NCI-H187 (cell line): ENCODE measurements at places on chromosomes 7 and 10.

DNA sequence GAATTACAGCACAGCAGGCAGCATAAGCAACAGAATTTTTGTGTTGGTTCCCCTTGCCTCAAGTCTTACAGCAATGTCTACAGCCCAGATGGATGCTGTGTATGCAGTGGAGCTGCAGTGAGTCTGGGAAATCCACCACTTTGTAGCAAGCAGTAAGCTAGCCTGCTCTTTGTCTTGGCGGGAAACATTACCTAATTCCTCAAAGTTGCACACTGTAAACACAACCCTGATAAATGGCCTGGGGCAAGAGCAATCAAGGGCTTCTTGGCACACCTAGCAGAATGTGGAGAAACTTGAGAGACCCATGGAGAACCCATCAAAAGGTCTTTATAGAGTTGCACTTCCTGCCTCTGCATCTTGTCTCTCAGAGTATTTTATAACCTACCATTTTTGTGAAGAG is 102.0 kb upstream of the FOXP2 start:
- DNase-seq, result no peak

DNA sequence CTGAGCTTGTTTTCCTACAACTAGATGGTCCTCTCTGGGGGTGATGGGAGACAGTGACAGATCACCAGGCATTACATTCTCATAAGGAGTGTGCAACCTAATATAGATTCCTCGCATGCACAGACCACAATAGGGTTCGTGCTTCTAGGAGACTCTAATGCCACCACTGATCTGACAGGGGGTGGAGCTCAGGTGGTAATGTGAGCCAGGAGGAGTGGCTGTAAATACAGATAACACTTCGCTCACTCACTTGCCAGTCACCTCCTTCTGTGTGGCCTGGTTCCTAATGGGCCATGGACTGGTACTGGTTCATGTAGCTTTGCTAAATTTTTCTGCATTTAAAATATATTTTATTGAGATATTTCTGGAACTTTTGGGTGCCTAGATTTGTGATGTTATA is 202.3 kb upstream of the ZNF32 start:
- DNase-seq, result no peak

GRCh38 chr10:89490596-89491335 is 44.6 kb downstream of the SLC16A12 start:
- DNase-seq, result no peak

DNA sequence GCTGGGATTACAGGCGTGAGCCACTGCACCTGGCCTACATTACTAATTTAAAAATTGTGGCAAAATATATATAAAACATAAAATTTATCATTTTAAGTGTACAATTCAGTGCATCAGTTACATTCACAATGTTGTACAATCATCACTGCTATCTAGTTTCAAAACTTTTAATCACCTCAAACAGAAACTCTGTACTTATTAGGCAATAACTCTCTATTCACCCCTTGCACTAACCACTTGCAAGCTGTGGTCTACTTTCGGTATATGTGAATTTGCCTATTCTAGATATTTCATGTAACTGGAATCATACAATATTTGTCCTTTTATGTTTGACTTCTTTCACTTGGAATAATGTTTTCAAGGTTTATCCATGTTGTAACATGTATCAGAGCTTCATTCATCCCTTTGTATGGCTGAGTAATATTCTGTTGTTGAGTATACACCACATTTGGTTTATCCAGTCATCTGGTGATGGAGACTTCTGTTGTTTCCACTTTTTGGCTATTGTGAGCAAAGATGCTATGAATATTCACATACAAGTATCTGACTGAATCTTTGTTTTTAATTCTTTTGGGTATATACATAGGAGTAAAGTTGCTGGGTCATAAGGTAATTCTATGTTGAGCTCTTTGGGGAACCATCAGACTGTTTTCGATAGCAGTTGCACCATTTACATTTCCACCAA is 14.3 kb upstream of the ELOVL3 start:
- no peak for DNase-seq

DNA sequence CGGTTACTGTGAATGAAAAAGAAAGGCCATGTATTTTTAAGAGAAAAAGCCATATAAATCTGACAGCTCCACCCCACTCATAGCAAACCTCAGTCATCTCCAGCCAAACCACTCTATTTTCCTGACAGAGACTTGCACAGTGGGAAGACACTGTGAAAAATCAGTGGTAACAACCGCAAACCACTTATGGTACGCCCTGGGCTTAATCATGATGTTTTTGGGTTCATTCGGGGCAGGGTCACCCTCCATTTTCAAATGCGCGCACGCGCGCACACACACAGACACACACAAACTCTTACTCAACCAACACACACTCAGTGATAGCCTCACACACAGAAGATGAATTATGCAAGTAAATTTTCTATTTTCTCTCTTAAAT is 82.1 kb upstream of the HPS1 start:
- DNase-seq, result no peak

GRCh38 chr10:126247446-126247975 is 140.8 kb downstream of the ADAM12 start:
- no peak for DNase-seq

DNA sequence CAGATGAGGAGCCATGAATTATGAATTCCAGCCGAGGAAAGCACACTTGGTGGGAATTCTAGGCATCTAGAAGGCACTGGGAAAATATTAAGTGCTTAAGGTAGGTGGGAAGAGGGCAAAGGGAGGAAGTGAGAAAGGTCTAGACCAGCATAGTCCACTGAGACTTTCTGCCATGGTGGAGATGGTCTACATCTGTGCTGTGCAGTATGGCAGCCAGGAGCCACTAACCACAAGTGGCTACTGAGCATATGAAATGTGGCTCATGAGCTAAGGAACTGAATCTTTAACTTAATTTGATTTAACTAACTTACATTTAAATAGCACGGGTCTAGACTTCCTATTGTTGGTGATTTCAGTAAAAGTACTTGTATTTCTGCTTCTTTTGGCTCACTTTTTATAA is 82.5 kb upstream of the SEM1 start:
- no peak for DNase-seq

- DNase-seq, result no peak
These were observed 127.8 kb downstream of the ICA1 start for GRCh38 chr7:8134089-8134733.

GRCh38 chr10:88954458-88955083 is 2.0 kb upstream of the ACTA2 start:
- DNase-seq, result no peak

- no peak for DNase-seq
These were observed 516.4 kb upstream of the ZMIZ1 start for GRCh38 chr10:78552261-78552811.

GRCh38 chr10:7272008-7272407 is 138.8 kb downstream of the SFMBT2 start:
- no peak for DNase-seq

DNA sequence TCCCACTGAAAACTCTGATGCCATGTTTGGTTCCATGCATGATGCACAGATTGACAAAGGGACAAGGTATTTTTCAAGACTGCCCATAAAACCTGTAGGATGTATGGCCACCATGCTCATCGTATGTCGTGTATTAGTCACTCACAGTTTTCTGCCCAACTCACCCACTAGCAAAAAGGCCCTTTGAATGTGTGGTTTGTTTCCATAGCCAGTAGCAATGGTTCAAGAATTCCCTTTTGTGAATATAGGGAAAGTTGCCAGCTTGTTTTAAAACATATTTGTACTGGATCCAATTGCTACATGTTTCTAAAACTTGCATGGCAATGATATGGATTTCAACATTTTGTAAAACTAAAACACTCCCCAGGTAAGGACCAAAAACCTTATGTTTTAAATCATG is 280.9 kb upstream of the YAE1 start:
- no peak for DNase-seq

DNA sequence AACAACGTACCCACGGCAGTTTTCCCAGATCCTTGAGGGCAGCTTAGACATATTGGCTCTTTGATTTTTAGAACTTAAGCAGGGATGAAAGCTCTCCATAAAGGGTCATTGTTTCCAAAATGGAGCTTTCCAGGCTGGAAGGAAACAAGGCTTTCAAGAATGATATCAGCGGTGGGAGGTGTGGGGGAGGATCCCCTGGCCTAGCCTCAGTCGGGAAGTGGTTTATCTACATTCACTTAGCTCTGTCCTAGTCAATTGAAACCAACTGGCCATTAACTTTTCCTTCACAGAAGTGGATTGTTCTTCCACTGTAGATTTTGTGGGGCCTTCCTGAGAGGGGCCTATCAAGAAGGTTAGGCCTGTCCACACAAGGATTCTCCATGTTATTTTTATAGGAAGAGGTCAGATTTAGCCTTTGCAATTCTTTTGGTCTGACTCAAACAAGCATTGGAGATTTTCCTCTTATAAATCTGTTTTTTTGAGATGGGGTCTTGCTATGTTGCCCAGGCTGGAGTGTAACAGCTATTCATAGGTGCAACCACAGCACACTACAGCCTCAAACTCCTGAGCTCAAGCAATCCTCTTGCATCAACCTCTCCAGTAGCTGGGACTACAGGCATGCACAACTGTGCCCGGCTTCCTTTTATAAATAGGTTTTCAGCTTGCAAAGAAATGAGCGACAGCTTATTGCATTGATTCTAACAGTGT is 343.5 kb downstream of the LRMDA start:
- DNase-seq, result no peak

DNA sequence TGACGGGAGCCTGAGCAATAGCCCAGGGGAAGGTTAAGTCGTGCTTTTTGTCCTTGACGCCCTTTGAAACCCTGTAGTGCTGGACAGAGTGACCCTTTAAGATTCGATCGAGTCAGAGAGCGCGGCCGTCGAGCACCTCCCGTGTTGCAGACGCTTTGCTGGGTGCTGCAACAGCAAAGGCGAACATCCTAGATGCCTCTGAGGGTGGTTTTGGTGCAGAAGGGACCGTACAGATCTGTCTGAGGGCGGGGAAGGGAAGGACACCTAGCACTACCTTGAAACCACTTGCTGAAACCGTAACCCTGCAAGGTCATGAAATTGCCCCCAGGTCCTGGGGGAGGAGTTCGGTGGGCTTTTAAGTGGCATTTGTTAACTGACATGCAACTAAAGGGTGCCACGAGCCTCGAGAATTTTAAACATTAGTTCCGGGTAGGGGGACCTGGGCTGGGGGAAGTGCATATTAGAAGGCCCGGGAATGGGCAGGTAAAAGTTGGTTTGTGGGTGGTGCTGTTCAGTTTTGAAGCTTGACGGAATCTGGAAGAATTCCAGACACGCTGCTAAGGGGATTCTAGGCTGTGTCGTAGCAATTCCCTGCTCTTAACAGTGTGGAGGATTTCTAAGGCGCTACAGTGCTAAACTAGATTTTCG is 786 bp downstream of the ATP5F1C start:
- no peak for DNase-seq

GRCh38 chr7:50405221-50405620 is 44.9 kb downstream of the FIGNL1 start:
- no peak for DNase-seq

- DNase-seq, result no peak
These were observed at the start of gene GOLGA7B for GRCh38 chr10:97849687-97850402. TSS of gene GOLGA7B (plus strand) at chr10:97849843. CDS start at chr10:97850304, 461 bp downstream.

GRCh38 chr10:126904818-126905701 is at the start of gene DOCK1:
TSS of gene DOCK1 (plus strand) at chr10:126905428. CDS start at chr10:126905518, 90 bp downstream.
- DNase-seq, result no peak

DNA sequence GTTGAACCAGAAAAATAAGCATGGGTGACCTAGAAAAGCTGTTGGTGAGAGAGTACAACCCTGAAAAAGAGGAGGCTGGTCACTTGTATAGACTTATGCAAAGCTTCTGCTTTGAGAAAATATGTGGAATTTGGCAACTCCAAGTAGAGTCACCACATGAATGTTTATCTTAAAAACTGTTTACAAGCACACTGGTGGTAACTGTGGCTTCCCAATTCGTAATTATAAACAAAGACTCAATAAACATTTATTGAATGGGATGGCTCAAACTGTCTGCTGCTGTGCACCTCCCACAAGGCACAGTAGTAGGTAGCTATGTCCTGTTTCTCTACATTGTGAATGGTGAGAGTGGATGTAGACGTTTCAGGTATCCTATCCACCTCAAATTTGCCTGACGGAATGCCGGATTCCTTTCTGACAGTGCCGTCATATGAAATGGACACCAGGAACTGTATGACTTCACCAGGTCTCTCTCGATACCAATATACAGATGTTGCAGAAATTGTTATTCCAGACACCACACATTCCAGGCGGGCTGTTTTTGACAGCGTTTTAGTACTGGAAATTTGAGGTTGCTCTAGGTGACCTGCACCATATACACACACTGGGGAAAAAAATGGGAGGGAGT is 43.4 kb upstream of the TARP start:
- DNase-seq, result no peak

DNA sequence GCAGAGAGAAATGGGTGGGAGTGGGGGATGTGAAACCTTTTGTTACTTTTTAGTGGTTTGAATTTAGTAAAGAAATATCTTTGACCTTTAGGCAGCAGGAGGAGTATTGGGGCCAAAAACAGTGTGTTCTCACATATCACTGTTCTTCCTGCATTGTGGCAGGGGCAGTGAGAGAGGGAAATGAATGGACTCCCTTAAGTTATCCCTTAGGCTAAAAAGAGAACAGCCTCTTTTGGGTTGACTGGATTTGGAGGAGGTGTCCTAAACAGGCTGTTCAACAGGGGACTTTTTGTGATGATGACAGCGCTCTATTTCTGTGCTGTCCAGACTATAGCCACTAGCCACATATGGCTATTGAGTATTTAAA is 22.3 kb downstream of the ZNF775 start:
- no peak for DNase-seq

- no peak for DNase-seq
These were observed 34.8 kb upstream of the ARHGAP22 start for GRCh38 chr10:48639632-48640031.

GRCh38 chr7:151301471-151302462 is 39.8 kb upstream of the NUB1 start:
- no peak for DNase-seq

- DNase-seq, result no peak
These were observed 1.5 kb downstream of the AQP1 start for GRCh38 chr7:30912986-30913811.

- DNase-seq, result no peak
These were observed 66.7 kb upstream of the PDZD8 start for GRCh38 chr10:117441812-117442443.

- DNase-seq, result no peak
These were observed 15.3 kb downstream of the ECHDC3 start for GRCh38 chr10:11757454-11757820.

DNA sequence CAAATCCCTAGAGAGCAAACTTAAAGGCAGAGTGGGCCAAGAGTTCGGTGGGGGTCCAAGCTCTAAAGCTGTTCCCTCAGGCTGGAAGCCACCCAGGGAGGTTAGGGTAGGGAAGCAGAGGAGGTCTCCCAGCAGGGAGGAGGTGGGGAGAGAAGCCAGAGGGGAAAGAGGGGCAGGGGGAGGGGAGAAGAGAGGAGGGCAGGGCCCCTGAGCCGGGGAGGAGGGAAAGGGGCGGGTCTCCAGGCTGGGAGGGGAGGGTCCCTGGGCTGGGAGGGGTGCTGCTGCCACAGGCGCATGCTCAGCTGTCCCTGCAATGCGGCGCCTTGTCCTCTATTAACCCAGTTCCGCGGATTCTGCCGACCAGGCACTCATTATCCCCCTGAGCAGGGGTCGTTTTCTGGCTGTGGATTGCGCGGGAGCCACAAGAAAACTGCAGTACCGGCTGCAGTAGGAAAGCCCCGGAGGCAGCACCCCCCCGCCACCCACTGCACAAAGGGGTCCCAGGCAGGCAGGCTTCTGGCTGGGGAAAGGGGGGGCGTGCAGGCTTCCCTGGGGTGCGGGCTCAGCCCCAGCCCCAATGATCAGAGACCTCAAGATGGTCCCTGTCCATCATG is 49.3 kb downstream of the CAMK2B start:
- no peak for DNase-seq
